Left kidney (tissue), 8 donors: ENCODE measurements at places on chromosomes 4 and X. TPM values are rescaled to one million over a fixed set of nuclear protein-coding genes. Genes with fewer than 3 reads are reported as not detected.

DNA sequence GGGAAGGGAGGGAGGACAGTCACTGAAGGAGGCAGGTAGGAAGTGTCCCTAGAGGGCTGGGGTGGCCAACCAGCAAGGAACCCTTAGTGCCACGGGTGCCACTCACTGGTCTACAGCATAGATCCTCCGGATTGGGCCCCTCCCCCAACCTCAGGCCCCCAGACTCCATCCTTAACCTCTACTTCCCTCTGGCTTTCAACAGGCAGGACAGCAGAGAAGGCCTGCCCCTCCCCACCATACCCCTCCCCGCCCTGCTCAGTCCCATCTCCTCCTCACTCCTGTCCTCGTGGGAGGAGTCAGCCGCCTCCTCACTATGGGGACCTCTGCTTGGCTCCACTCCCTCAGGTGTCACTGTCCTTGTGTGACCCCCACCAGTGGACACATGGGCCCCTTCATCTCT, 77.7 kb upstream of the PSAPL1 start:
- DNase-seq = no peak

DNA sequence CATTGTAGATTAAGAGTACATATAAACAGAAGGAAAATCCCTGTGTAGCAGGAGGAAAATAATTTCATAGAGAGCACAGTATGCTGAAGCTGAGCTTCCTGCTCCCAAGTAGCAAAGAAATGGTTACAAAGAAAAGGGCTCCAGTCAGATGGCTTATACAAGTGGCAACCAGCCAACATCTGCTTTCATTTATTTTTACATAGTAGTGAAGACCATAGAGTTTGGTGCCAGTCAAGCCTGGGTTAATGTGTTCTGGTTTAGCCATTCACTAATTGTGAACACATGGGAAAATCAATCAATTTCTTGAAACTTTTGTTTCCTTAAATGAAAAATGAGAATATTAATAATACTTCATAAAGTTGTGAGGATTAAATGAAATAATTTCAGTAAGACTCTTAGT, 111.3 kb upstream of the ELOVL6 start:
- no peak for DNase-seq

DNA sequence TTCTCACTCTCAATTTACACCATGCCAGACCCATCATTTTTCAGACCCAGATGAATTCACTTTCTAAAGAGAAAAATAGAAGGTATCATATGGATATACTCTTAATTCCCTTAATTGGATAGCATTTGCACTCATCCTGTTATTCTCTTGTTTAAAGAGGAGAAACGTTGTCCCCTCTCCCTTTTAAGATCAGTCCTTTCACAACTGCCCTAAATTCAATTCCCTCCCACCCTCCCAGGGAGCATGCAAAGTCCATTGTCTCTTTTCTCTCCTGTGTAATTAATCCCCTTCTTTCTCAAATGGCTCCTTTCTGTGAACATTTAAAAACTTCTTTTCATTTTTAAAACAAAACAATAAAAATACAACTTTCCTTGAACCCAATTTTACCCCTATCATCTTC, 124.7 kb upstream of the TLL1 start:
- DNase-seq = no peak

GRCh38 chr4:6703786-6704185, 5.9 kb downstream of the MRFAP1L1 start:
- DNase-seq = no peak

The PRICKLE3 gene
- 5.6 TPM for polyA plus RNA-seq
